ENCODE measurements at places on chromosomes 5 and 9.

- DNase-seq, result no peak
These were observed 133.5 kb downstream of the CD180 start for GRCh38 chr5:67063055-67063454.

DNA sequence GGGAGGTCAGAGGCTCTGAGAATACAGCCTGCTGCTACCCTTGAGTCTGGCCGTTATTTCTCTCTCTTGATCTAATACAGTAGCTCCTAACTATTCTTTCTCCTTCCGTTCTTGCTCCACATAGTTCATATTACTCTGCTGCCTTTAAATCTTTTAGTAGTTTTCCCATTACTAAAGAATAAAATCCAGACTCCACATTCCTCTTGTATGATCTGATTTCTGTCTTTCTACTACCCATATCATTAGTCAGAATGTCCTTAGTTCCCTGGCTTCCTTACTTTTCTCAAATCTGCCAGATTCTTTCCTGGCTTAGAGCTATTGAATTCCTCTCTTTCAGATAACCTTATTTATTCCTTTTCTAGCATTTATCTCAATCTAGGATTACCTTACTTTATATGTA is 40.0 kb downstream of the MARCHF6 start:
- no peak for DNase-seq

DNA sequence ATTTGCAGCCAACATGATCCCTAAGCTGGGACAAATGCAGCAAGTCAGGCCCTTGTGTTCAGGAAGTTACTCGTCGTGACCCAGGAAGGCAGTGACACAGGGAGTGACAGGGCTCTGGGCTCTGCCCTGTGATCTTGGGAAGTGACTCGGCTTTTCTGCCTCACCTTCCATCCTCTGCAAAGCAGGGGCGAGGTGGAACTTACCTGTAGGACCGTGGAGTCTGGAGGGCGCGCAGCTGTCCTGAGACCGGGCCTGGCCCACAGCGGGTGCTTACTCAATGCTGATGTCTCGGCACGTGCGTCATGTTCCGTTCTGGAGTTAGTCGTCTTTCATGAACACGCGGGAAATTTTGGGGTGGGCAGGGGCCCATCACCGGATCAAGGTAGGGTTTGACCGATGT is 22.8 kb upstream of the LPCAT1 start:
- DNase-seq, result no peak

DNA sequence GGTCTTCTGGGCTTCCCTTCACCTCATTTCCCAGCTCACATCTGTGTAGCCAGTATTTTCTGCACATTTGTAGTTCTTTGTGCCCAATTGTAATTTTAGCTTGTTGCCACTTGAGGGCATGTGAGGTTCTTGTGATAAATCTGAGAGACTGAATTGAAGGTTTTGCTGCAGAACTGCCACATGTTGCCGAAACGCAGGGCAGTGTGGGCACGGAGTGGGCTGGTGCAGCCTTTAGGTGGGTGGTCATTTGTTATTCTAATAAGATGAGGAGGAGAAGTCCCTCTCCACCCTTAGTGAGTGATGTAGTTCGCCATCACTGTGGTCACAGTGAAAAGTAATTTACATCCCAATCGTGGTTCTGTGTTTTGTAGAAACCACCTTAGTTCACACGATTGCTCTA is 21.2 kb downstream of the OTULIN start:
- peak; percentile 29 for DNase-seq

DNA sequence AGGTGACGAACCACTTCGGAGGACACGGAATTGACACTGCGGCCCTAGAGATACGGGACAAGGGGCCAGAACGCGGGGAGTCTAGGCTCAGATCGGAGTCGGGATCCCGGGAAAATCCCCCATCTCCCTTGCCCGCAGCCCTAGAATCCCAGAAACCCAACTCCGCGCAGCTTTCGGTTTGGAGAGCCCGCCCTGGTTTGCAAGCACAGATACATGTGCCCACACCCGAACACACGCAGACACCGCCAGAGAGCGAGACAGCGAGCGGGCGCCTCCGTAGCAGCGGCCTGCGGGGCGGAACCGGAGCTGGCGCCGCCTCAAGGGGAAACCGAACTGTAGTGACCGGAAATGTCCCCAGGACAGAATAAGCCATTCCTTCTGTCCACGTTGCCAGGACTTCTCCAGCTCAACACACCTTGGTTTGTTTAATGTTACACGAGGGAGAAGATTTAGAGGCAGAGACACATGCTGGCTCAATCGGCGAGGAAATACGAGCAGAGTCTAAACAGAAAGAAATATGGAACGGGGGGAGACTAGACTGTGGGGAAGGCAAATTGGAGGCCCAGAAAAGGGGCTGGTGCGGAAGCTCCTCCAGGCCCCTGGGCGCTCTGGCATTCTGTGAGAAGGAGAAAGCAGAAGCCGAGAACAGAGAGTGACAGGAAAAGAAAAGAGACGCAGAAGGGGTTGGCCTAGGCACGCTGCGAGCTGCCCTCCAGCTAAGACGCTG is 2.9 kb upstream of the PAX5 start:
- DNase-seq, result peak; percentile 46

DNA sequence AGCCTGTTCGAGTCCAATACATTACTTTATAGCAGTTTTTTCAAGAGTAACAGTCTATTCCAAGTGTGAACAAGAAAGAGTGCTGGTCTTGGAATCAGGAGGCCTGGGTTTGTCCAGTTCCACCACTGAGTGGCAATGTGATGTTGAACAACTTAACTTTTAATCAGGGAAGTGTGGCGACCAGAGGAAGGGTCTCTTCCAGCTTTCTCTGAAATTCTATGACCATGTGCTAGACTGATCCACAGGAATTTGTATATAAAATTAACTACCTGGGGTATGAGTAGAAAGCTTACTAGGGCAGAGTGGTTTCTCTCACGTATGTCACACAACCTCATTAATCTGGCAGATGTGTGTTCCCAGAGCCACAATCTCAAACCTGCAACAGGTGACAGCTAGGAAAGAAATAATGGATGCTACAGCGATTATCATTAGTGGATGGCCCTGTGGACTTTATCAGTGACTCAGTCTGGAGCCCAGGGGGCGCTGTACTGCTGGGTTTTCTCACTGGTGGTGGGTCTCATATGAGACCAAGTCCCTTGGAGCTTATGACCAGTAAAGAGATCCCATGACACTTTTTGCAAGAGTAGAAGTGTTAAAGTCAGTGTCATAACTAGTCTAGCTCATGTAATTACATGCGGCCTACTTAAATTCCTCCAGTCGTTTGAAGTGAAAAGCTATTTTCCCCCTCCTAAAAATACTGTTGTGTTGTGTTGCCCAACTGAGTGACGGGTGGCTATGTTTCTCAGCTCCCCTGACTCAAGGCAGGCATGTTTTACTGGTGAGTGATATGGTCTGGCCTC is 116.5 kb downstream of the GDNF start:
- DNase-seq, result no peak

GRCh38 chr5:59922220-59922619 is 28.7 kb upstream of the PDE4D start:
- DNase-seq, result no peak

DNA sequence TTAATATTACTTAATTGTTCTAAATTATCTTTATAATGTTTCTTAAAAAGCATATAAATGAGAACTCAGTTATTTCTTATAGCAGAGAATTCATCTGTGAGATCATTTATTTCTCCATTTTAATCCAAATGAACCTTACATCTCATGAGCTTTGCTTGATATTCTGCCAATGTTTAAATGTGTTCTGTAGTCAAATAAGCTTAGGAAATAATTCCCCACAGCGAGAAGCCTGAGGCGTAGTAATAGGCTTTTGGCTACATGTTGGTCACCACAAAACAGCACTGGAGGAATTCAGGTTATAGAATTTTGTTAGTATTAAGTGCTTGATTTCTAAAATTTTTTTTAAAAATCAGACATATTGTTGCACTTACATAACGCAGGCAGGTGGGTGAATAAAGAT is 585.3 kb upstream of the RORB start:
- DNase-seq, result no peak

DNA sequence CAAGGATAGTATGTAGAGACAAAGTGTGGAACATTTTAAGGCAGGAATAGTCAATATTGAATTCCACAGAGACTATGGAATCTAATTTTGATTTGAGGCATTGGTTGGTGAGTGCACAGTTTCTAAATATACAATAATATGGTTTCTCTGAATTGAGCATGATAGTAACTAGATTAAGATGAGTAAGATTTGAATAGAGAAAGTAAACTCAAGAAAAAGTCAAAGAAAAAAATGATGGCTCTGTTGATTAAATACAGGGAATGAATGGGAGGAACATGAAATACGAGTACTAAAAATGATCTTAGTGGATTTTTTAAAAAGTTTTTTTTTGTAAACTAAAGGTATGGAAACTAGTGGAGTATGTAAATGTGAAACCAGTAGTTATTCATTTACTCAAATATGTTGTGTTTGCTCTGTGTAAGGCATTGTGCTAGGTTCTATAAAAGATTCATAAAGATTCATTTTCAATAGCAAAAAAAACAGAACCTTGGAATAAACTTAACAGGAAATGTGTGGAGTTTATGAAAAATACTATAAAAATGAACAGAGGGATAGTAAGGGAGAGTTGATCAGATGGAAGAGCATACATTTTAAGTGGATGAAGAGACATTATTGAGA is 101.2 kb downstream of the ZCCHC7 start:
- DNase-seq, result no peak

DNA sequence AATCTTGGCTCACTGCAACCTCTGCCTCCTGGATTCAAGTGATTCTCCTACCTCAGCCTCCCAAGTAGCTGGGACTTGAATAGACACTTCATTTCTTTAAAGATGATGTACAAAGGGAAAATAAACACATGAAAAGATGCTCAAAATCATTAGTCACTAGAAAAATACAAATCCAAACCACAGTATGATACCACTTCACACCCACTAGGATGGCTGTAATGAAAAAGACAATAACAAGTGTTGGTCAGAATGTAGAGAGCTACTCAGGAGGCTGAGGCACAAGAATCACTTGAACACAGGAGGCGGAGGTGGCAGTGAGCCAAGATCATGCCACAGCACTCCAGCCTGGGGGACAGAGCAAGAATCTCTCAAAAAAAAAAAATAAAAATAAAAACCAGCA is 13.0 kb downstream of the F2RL2 start:
- DNase-seq, result no peak

GRCh38 chr9:77464661-77465060 is 183.5 kb downstream of the GNA14 start:
- DNase-seq, result no peak

DNA sequence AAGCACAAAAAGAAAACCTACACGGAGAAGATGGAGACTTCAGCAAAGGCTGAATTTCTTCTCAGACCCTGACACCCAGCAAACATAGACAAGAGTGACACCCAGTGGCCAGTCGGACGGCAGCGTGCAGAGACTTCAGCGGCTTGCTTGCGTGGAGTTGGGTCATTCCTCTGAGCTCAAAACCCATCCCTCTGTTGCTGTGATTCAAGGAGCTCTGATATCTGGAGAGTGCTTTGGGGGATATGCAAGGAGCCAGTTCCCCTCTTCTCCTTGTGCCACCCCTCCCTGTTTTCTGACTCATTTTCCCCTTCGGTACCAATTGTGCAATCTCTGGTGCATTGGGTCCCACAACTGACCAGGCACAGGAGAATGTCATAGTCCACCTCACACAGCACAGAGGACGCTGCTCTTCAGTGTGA is 27.5 kb downstream of the SH3TC2 start:
- DNase-seq, result peak; percentile 68

DNA sequence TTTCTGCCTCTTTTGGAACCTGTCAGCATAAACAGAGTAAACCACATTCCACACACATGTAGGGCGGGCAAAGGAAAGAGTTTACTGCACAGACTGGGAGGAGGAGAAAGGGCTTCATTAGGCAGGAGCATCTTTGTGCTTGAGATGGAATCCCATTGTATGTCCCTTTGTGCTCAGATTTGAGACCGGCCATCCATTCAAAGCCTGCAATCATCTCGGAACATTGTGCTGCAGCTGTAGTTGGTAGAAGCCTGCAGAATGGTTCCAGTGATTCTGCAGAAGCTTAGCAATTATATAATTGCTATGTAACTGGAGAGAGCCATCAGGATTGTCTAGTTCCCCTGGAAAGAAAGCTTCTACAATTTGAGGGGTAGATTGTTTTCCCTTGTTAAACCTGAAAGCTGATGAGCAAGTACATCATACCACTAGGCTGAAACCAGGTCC is 16.5 kb downstream of the ZNF462 start:
- DNase-seq, result no peak

- DNase-seq, result no peak
These were observed 51.1 kb downstream of the C9orf152 start for GRCh38 chr9:110156902-110157301.

DNA sequence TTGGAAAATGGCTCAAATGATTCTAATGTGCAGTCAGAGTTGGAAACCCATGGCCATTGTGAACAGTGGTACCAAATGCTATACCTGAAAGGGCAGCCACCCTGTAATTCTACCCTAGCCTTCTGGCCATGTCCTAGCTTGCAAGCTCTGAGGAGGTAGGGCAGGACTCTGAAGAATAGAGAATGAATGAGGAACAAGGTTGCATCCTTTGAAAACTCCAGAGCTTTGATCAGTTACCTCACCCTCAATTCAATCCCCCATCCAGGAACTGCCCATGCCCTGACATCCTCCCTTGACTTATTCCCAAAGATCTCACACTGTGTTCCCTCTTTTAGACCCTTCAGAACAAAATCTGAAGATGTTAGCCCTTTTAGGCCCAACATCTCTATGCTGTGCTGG is 17.8 kb upstream of the ERMP1 start:
- no peak for DNase-seq

Data from activated CD8-positive, alpha-beta memory T cell treated with anti-CD3 and anti-CD28 coated beads, Interleukin-2, amount 50 U/mL, for 4 hours (primary cell).